ENCODE measurements at places on chromosomes 16 and 17.

DNA sequence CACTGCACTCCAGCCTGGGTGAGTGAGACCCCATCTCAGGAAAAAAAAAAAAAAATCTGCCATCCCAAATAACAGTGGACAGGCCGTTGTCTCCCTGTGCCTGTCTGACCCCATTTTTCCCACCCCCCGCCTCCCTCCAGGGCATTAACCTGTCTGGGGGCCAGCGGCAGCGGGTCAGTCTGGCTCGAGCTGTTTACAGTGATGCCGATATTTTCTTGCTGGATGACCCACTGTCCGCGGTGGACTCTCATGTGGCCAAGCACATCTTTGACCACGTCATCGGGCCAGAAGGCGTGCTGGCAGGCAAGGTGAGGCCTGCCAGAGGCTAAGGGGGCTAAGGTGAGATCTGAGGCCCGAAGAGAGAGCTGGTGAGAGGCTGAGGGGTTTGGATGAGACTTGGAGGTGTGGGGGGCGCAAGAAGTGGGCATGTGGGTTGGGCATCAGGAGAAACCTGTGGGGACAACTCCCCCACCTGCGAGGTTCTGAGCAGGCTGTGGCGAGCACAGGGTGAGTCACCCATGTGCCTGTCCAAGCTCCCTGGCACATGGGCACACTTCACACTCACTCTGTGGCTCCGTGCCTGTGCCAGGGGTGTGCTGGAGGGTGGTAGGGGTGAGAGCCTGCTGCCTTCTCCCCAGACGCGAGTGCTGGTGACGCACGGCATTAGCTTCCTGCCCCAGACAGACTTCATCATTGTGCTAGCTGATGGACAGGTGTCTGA is 34.7 kb downstream of the ANKRD40 start:
- DNase-seq = no peak

DNA sequence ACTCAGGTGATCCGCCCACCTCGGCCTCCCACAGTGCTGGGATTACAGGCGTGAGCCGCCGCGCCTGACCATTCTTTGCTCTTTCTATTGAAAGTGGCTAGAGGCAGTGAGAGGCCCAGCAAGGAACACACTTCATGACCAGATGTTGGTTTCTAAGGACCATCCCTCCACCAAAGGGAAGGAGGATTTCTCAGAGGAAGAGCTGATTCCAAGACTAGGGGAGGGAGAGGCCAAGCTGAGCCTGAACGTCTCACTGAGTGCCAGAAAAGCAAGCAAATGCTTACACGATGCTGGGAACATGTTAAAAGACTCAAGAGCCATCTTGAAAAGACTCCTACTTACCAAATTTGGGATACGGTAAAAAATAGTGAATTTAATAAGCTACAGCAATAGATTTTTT is 79.2 kb downstream of the MRM3 start:
- no peak for DNase-seq

GRCh38 chr16:89200850-89201411 is 594 bp upstream of the SLC22A31 start:
- DNase-seq = no peak

GRCh38 chr17:80471922-80472321 is 4.5 kb downstream of the NPTX1 start:
- no peak for DNase-seq

DNA sequence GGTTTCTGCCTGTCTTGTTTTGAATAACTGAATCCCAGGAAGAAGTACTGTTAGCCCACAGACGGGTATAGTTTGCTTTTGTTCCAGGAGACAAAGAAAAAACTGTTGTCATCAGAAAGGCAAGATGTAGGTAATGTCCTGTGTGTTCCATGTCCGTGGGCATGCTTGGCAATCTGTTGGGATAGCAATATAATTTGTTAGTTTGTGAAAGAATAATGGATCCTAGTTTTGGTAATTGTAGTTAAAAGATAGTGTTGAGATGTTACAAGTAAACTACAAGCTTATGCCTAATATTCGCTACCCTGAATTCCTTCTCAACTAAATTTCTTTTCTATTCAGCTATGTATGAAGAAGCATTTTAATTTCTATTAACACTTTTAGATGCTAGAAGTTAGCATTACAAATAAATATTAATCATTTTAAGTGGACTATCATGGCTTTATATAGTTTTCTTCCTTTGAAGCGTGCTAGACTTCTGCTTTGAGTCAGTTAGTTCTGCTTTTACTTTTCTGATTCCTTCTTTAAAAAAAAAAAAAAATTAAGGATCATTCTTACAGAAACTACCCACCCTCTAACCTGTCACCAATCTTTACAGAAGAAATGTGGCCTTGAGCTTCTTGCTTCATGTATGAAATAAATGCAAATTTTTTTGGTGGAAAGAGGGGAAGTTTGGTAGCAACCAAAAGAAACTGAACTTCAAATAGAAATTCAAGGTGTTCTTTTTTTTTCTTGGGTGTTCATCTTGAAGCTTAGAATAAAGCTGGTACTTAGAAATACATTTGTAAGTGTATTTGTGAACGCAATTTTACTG is 2.4 kb downstream of the EVI2A start:
- no peak for DNase-seq

GRCh38 chr17:57242148-57242547 is 14.2 kb upstream of the MSI2 start:
- DNase-seq = no peak

- no peak for DNase-seq
These were observed 439.8 kb upstream of the DYNLRB2 start for GRCh38 chr16:80100846-80101451.

DNA sequence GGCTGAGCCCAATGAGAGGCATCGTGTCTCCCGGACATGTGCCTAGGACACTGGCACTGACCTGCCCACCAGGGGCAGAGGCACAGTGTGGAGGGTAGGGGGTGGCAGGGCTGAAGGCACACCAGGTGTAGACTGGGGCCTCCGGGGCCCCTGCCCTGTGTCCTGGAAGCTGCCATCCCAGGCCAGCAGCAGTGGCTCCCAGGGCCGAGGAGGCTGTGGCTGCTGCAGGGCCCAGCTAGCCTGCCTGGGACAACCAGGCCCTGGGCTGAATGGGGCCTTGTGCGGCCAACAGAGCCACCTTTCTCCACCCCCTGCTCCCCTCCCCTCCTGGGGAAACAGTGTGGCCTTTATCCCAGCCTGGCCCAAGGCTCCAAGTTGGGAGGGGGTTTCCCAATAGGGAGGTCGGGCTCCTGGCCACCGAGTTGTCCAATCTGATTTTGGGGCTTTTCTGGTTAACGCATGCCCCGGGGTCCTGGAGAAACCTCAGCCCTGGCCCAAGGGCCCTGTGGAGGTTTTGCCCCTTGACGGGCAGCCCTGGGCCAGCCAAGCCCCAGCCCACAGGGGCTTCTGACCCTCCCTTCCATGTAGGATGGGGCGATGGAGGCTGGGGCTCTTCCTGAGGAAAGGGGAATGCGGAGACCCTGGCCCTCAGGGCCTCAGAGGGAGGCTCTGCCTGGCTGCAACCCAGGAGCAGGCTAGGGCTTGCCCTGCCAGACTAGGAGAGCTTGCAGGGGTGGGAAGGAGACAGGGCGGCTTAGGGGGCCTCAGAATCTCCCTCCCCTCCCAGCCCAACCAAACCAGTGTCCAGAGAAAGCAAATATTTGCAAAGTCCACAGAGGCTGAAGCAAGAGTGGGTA is 4.2 kb downstream of the MTSS2 start:
- no peak for DNase-seq

- DNase-seq = no peak
These were observed 9.7 kb upstream of the NXPH3 start for GRCh38 chr17:49565948-49566491.

DNA sequence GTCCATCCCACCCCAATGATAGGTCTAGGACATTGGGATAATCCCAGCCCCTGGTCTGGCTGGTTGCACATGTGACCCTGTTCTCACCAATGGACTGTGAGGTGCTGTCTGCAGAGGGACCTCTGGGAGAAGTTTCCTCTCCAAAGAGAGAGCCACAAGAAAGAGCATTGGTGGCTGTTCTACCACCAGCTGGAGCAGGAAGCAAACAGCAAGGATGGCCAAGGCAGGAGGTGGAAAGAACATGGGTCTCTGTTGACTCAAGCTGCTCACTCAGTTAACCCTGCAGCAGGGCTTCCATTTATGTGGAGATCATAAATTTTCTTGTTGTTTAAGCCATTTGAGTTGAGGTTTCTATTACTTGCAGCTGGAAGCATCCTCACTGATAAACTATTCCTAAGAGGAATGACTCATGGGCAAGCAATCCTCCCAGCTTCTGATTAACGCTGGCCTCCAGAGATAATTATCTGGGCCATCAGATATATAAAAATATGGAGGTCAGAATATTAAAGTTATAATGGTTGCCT is 52.6 kb downstream of the CYB5B start:
- DNase-seq = no peak

DNA sequence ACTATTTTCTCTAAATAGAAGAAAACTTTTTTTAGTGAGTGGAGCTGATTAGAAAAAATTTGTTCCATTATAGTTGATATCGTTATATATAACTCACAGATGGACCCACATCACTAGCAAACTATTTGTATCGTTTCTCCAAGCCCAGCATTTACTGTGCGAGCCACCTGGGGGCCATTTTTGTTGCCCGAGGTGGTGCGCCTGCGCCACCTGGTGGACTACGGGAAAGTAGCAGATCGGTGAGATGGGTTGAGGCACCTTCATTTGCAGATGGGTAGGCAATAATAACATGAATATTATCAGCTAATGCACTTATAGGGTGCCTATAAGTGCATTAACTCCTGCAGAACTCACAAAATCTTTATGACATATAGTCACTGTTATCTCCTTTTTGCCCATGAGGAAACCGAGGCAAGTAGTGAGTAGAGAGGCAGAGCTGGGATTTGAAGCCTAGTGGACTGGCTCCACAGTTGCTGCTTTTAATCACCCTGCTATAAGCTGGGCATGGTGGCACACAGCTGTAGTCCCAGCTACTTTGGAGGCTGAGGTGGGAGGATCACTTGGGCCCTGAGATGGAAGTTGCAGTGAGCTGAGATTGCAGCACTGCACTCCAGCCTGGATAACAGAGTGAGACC is 23.2 kb upstream of the NTN1 start:
- peak; percentile 63 for DNase-seq

GRCh38 chr17:65191811-65192740 is 54.9 kb downstream of the RGS9 start:
- no peak for DNase-seq

DNA sequence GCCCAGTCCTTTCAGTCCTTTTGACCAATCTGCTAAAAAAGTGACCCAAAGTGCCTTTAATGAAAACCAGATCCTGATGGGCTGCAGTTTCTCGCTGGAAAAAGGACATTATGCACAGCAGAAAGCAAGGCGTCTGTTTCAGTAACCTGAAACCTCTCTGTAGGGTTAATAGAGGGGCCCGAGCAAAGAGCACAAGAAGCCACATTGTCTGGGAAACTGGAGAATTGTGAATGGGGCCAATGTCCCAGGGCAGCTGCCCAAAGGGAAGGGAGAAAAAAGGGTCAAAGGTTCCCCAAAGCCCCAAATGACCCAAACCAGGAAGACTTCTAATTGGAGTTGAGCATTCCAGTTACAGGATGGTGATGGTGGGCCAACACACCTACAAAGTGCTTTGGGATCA is 3.0 kb downstream of the OTOA start:
- no peak for DNase-seq

- DNase-seq = no peak
These were observed 152.3 kb downstream of the PCTP start for GRCh38 chr17:55903028-55903690.

- no peak for DNase-seq
These were observed 90.1 kb downstream of the XYLT1 start for GRCh38 chr16:17380613-17381012.

- no peak for DNase-seq
These were observed 573 bp upstream of the CDK10 start for GRCh38 chr16:89685916-89686315.

DNA sequence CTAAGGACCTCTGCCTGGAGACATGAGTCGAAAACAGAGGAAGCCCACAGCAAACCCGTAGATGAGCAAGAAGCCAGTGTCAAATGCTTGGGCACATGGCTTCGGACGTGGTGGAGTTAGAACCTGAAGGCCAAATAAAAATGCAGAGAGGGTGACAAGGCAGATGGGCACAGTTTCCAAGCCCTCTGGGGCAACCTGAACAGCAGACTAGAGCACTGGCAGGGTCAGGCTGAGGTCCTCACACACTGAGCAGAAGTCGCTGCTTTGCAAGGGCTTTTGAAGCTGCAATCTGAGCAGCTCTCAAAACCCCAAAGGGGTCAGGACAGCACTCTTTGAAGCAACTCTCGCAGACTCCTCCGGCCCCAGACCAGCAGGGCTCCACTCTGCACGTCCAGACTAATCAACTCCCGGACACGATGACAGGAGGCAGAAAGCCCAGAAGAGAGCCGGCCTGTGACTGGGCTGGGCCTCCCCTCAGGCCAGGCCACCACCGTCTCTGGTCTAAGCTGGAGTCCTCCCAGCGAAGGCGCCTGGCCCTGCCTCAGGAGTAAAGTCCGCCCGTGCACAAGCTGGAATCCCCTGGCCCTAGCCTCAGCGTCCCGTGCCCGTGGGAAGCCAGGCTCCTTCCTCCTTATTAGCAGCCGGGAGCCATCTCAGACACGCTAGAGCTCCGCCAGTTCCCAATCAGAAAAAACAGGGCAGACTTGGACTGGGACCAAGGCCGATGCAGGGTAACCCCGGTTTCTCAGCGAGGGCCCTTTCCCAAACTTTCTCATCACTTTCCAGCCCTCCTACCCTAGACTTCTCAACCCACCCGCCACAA is 924 bp downstream of the SMARCD2 start:
- no peak for DNase-seq

- DNase-seq = no peak
These were observed 38.9 kb upstream of the ATP2A3 start for GRCh38 chr17:4003131-4003500.

DNA sequence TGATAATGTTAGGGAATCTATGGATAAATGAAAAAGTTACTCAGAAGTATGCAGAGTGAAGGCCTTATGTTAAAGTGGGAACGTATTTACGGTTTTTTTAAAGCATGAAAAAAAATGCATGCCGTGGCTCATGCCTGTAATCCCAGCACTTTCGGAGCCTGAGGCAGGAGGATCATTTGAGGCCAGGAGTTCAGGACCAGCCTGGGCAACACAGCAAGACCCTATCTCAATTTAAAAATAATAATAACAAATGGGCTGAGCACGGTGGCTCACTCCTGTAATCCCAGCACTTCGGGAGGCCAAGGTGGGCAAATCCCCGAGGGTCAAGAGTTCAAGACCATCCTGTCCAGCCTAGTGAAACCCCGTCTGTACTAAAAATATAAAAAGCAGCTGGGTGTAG is 6.0 kb downstream of the POLR2A start:
- no peak for DNase-seq
